Activated T-helper 1 cell treated with Interleukin-2 at 50 U/mL for 16 hours (primary cell): ENCODE measurements at places on chromosomes 5 and 9.

- DNase-seq = peak; percentile 13
These were observed at the start of gene FBP1 for GRCh38 chr9:94639061-94639998. TSS of gene FBP1 (minus strand) at chr9:94639518. CDS start at chr9:94639310, 208 bp downstream.

- no peak for DNase-seq
These were observed 284.3 kb downstream of the TLE1 start for GRCh38 chr9:81404931-81405598.

- DNase-seq = no peak
These were observed 58.0 kb downstream of the DAP start for GRCh38 chr5:10702911-10703491.

GRCh38 chr5:76114179-76114851, 31.1 kb downstream of the SV2C start:
- no peak for DNase-seq

DNA sequence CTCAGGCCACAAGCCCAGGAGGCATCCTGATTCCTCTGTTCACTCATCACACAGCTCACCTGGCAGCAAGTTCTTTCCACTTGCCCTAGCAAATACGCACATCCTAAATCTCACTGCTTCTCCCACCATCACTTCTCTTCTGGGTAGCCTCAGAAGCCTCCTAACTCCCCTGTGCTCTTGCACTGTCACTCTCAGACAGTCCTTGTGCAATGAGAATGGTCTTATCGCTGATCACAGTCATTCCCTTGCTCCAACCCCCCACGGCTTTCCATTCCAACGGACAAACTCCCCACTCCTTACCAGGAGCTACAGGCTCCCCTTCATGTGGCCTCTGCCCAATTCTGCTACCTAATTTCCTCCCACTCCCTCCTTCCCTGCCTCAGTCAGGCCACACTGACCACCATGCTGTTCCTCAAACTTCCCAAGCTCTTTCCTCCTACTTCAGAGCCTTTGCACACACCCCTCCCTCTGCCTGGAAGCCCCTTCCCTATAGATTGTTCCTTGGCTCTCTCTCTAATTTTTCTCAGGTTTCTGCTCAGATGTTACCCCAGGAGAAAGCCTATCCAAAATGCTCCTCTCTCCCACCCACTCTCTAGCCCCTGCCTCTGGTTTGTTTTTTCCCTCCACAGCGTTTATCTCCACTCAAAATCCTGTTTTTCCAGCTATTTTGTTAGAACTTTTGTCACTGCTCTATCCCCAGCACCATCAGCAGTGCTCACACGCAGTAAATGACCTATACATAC, 34.1 kb upstream of the TNFAIP8 start:
- DNase-seq = no peak

DNA sequence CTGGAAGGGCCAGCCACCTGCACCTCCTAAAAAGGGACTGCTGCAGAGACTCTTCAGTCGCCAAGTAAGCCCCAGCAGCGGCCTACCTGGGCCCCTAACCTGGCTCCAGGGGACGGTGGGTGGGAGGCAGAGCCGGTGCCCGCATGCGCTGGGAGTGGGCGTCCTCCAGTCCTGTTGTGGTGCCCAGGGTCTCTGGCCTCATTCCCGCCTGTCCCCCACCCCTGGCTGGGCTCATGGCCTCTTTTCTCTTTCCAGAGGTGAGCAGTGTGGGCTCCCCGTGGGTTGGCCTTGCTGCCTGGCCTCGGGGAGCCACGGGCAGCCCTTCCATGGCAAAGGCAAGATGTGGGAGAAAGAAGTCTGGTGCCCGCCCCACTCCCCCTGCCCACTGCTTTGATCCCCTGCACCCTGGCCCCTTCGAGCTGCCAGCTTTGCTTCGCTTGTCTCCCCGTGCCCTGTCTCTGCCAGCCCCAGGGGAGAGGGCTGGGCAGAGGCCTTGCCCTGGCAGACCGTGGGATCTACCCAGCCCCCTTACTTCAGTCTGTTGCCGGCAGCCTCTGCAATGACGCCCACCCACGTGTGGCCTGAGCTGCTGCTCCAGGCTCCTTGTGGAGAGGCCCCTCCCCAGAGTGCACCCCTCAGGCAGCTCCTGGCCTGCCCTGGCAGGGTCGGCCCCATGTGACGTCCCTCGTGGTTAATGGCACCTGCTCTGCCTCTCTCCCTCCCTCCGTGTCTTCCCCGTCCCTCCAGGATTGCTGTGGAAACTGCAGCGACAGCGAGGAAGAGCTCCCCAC, 5.4 kb upstream of the PRR7 start:
- DNase-seq = no peak

- DNase-seq = no peak
These were observed 1.0 kb upstream of the PANK3 start for GRCh38 chr5:168580227-168580508.

DNA sequence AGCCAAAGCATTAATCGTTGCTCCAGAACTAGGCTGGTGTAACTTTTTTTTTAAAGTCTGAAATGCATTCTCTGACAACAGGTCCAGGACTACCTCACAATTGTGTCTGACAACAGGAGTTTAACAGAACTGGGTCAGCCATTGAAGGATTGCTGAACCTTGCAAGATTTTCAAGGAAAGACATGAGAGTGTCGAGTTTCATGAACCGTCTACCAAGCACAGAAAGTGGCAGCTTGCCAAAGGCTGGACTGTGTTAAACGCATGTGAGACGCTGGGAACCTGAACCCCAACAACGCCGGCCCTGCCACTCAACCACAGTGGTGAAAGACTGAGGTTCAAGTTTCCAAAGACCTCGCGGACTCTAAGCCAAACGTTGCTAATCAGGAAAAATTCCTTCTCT, 79.1 kb downstream of the LHFPL2 start:
- no peak for DNase-seq

- DNase-seq = no peak
These were observed 208.6 kb downstream of the DRD1 start for GRCh38 chr5:175235251-175235960.

- peak; percentile 73 for DNase-seq
These were observed 42.8 kb upstream of the STXBP1 start for GRCh38 chr9:127568971-127569885.
